Suppressor macrophage (primary cell): ENCODE measurements at places on chromosomes 4 and X.

GRCh38 chr4:6655924-6656323, 15.4 kb downstream of the MRFAP1 start:
- DNase-seq = no peak

DNA sequence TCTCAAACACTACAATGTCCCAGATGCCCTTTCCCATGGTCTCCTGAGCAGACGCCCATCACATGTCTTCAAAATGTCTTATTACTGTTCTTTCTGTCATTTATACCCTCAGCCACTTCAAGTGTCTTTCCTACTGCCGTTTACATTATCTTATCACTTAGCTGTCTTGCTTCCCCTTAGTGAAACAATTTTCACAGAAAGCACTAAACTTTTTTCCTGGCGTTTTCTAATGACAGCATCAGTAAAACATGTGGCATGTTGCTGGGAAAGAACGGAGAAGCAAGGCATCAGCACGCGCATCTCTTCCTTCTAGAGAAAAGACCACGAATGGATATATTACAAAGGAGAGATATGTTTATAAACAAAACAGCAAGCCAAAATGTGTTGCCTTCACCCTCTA, 189.7 kb upstream of the SLIT2 start:
- DNase-seq = no peak

DNA sequence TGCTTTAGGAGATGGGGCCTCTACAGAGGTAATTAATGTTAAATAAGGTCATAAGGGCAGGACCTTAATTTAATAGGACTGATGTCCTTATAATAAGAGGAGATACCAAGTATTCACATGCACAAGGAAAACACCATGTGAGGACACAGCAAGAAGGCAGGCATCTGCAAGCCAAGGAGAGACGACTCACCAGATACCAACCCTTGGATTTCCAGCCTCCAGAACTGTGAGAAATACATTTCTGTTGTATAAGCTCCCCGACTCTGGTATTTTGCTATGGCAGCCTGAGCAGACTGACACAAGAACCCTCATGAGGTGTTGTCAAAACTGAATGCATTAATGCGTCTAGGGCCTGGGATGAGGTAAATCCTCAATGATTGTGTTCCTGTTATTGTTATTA, 56.2 kb upstream of the MAPK10 start:
- DNase-seq = no peak

DNA sequence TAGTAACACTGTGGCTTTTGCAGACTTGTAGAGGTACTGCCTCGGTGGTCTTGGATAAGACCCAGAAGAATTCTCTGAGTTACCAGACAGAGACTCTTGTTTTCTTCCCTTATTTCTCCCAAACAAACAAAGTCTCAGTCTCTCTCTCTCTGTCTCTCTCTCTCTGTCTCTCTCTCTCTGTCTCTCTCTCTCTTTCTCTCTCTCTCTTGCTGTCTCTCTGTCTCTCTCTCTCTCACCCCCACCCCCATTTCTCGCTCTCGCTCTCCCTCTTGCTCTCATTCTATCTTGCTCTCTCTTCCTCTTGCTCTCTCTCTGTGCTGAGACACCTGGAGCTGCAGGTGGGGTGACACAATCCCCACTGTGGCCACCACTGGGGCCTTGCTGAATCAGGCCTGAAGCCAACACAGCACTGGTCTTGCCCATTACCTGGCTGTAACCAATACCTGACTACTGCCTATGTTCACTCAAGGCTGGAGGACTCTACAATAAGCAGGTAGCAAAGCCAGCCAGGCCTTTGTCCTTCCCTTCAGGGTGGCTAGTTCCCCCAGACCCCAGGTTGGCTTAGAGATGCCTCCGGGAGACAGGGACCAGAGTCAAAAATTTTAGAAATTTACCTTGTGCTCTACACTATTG, 12.3 kb downstream of the LOC101059915 start:
- DNase-seq = no peak

- DNase-seq = peak; percentile 80
Measured at GRCh38 chr4:73709451-73710033, 30.8 kb upstream of the CXCL8 start.

- no peak for DNase-seq
Measured at GRCh38 chr4:127822430-127822829, 40.3 kb downstream of the HSPA4L start.

GRCh38 chrX:27598312-27598711, 8.2 kb downstream of the DCAF8L2 start:
- DNase-seq = no peak

- no peak for DNase-seq
Measured at GRCh38 chr4:2827071-2827873, 16.4 kb upstream of the ADD1 start.

- no peak for DNase-seq
Measured at GRCh38 chr4:181849472-181849871, 393.7 kb upstream of the TENM3 start.

DNA sequence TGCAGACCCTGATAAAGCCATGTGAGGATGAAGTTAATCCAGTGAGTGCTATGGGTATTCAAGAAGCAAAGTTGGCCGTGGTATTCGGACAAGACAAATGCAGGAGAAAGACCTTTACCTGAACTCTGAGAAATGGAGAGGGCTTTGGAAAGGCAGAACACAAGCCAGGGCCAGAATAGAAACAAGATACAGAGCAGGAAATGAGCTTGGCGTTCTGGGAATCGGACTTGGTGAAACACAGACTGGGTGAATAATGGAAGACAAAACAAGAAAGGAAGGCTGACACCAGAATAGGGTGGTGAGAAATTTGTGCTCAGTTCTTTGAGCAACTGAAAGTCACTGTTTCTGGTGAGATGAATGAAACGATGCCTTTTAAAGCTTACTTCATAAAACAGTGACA, 83.3 kb downstream of the VEGFC start:
- DNase-seq = no peak

GRCh38 chr4:54542540-54543041, 115.2 kb upstream of the KIT start:
- DNase-seq = no peak

DNA sequence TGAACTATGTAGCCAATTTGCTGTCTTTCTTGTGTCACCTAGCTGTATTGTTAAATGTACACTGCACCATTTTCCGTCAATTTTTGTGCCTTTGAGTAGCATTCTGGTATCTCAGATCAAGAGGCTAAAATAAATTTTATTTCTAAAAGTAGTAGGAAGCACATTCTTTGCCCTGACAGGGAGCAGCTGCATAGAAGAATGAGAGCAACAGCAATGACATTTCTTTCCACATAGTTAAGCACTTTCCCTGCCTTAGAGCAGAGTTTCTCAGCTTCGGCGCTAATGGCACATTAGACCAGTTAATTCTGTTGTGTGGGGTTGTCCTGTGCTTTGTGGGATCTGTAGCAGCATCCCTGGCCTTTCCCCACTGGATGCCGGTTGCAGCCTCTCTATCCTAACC, 173.9 kb downstream of the CHIC2 start:
- DNase-seq = no peak

DNA sequence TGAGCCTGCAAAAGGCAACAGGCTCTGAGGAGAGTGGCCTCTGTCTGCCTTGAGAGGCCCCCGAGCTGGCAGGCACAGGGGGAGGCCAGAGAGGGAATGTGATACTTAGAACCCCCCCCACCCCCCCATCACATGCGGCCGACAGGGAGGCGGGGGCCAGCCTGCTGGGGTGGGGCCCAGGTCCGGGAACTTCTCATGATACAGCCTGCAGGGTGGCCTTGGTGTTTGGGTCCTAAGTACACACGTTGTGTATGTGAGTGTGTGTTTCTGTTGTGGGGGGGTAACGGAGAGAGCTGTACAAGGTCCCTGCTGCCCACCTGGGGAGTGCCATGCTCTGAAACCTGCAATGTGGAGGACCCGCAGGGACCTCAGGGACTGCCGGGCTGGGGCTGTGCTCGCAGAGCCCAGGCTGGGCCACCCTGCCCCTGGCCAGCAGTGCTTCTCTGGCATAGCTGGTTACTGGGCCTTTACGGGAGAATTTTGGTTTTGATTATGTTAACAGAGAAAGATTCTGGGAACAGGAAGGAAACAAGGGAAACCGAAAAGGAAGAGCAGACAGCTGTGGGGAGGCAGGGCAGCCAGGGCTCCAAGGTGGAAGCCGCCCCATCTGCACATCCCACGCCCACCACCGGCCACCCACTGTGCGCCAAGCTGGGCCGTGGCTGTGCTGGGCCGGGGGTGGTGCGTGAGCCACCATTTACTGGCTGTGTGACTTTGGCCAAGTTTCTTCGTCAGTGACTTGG, 19.9 kb downstream of the SH3BP2 start:
- DNase-seq = peak; percentile 53
